GM04503 (cell line): ENCODE measurements at places on chromosomes 13 and 19.

DNA sequence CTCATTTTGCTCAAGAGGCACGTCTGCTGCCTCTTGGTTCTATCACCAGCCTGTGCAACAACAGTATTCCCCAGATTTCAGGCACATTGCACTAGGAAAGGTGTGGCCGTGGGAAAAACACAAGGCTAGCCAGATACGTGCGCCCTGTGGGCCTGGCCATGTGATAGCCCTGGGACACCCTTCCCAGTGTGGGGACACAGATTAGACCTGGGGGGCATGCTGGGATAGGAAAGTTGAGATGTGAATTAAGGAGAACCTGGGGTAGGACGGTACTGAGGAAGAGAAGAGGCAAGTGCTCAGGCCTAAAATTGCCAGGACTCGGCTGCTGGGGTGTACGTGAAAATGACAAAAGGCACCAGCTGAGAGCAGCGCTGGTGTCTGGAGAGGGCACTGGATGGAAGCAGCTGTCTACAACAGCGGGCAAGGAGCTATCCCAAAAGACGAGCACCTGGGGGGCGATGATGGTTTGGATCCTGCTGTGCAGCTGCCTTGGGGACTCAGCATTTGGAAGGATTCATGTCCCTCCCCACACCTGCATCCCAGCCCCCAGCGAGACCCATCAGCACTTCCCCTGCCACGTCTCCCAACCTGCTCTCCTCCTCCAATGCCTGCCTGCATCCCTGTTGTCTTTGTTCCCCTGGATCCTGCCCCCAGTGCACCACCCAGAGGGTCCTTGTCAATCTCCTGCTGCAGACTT is 54.3 kb downstream of the GGACT start:
- DNase-seq = no peak

- no peak for DNase-seq
Measured at GRCh38 chr13:74056801-74057542, 77.2 kb downstream of the KLF12 start.

DNA sequence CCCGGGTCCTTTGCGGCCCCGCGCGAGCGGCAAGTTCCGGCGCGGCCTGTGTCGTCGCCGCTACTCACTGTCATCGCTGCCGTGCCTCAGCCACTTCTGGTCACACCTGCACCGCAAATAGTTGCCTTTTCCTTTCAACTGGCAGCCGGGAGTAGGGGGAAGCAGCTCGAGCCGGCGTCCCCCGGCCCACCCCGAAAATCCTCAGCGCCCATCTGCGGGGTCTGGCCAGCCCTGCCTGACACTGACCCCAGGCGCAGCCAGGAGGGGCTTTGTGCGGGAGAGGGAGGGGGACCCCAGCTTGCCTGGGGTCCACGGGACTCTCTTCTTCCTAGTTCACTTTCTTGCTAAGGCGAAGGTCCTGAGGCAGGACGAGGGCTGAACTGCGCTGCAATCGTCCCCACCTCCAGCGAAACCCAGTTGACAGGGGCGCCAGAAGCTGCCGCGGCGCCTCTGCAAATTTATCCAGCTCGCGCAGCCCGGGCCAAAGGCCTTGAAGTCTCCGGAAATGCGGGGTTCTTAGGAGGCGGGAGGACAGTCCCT is 1.7 kb downstream of the PDX1 start:
- DNase-seq = no peak

DNA sequence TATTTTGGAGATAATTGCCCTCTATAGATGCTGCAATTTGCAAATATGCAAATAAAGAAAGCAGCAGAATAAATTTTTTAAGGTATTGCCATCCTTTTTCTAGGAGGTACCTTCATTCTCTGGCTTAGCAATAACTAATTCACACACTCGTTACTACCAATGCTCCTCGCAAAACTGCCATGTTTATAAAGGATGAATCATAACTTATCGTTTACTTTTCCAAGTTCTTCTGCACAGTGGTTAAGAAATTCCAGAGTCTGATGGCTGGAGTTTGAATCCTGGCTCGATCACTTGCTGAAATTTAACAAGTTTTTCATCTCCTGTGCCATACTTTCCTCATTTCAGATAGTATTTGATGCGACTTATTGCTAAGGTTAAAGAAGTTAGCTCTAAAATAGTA is 708.6 kb upstream of the KLHL1 start:
- no peak for DNase-seq

DNA sequence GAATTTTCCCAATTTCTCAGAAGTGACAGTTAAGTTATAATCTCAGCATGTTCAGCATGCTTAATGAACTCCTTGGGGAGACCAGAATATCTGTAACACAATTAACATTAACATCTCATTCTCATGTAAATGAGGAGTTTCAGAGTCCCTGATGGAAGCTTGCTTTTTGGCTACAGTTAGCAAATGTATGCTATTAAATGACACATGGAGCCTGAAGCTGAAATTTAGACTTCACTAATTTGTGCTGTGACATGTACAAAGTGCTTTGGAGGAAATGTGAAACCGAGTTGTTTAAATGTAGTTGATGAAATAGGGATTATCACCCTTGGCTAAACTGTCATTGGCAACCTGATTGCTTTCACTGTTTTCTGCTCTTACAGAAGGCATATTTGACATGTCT is 2265.1 kb upstream of the PCDH20 start:
- no peak for DNase-seq

DNA sequence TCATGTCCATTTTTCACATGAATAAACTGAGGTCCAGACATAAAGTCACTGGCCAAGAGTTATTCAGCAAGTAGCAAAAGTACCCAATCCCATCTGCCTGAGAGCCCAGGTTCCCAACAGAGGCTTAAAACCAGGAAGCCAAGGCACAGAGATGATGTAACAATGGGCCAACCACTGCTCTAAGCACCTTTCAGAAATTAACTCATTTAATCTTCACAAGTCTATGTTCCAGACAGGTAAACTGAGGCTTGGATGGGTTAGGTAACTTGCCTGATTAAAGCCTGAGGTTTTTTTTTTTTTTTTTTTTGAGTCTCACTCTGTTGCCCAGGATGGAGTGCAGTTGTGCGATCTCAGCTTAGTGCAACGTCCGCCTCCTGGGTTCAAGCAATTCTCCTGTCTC is 4.0 kb upstream of the DYRK1B start:
- no peak for DNase-seq

DNA sequence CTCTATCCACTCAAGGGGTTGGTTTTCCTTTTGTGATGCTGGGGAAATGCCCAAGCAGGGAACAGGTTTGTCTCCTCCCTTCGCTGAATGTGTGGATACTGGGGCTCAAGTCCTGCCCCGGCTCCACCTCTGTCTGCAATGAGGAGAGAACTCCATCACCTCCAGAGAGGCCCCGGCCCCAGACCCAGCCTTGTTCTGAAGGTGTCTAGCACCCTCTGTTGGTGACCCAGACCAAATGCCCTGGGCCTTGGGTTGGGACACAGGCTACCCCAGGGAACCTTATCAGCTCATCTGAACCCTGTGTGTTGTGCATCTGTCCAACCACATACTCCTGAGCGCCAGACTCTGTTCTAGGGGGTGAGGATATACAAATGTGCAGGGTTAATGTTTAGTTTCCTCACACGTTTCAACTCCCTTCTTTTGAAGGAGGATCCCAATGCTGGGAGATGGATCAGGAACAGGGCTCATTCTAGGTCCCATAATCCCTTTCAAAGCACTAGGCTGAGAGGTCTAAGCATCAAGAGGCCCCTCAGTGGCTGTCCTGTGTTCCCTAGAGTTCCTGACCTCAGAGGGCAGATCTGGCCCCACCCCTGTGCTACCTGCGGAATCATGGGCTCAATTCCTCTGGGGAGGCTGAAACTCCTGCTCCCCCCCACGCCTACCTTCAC is 112.5 kb upstream of the SLC7A1 start:
- DNase-seq = no peak
